Activated T-cell treated with anti-CD3 and anti-CD28 coated beads for 4 hours (primary cell): ENCODE measurements at places on chromosomes 12 and 14.
A peak's percentile ranks its signal among the peaks of the same experiment; 100 is the strongest.

DNA sequence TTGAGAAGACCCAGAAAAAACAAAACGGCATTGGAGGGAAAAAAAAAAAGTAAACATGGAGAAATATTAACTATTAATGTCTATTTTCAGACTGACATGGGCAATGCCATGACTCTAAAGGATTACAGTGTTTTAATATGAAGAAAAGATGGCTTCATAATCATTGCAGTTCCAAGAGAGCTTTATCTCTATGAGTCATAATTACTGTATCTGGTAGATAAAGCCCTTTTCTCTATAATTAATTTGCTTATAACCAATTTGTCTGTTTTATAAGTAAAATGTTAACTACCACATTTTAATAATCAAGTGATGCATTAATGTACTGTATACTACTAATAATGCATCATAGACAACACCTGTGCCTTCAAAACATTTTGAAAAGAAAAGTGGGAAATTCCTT, 59.7 kb downstream of the CLIP1 start:
- DNase-seq = no peak

GRCh38 chr14:89466484-89466883, 49.5 kb upstream of the FOXN3 start:
- DNase-seq = no peak

GRCh38 chr14:52950898-52951680, at the start of gene FERMT2:
TSS of gene FERMT2 (minus strand) at chr14:52951050. CDS start at chr14:52950568, 482 bp downstream.
- no peak for DNase-seq

- DNase-seq = no peak
Observed at GRCh38 chr14:103279142-103280025, 54.7 kb upstream of the EIF5 start.

GRCh38 chr12:93127582-93128331, 198.7 kb upstream of the EEA1 start:
- DNase-seq = no peak

- DNase-seq = no peak
Observed at GRCh38 chr12:4435537-4435936, 10.1 kb downstream of the FGF6 start.

- no peak for DNase-seq
Observed at GRCh38 chr14:89509891-89510290, 92.9 kb upstream of the FOXN3 start.

GRCh38 chr14:61615743-61616523, 79.4 kb upstream of the HIF1A start:
- DNase-seq = no peak

DNA sequence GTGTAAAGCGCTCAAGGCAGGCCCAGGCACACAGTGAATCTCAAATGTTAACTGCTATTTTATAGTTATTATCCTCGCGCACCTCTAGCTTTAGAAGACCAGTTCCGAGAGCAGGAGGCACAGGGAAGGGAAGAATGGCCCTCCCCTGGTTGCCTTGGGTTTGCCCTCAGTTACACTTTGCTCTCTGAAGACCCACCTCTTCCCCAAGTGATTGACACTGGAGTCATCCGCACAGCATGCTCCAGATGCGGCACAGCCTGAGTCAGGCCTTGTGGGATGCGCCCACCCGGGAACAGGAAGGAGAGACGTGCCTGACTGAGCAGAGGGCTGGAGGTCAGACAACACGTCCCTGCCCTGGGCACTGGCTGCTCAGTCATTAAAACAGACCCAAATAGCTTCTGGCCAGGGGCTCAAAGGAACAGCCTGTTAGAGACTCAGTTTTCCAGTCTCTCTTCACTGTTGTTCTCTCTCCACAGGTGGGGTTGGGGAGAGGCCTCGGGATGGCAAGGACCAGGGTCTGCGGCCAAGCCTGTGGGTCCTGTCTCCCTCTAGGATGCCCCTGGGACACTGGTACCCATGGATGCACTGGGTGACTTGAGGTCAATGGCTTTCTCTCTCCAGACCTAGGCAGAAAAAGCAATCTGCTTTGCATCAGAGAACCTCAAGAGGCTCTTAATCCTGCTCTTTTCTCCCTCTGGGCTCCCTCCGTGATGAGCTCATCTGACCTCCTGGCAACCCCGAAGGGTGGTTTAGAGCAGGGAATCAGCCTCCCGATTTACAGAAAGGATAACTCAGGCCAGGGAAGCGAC, 13.6 kb upstream of the MLXIP start:
- DNase-seq = no peak

- DNase-seq = no peak
Observed at GRCh38 chr12:92421701-92422100, 276.1 kb upstream of the BTG1 start.

- no peak for DNase-seq
Observed at GRCh38 chr14:93059260-93059659, 56.5 kb downstream of the ITPK1 start.

DNA sequence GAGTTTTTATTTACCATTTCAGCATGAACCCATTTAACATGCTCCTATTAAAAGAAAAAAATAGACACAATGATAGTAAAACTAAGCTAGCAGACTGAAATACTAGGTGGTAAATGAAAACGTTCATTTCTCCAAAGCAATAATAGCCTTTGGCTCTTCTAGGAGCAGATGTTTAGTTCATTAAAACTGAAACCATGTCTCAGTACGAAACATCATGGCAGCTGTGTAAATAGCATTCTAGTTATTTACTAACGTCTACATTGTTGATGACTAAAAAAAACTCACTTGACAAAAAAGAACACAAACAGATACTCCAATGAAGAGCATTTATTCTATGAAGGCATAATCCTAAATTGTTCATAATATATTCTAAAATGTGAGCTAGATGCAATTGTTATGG, 17.9 kb downstream of the RECQL start:
- DNase-seq = no peak

- DNase-seq = no peak
Observed at GRCh38 chr12:31306866-31307265, 19.1 kb downstream of the SINHCAF start.

- DNase-seq = no peak
Observed at GRCh38 chr14:85079842-85080730, 449.9 kb upstream of the FLRT2 start.

DNA sequence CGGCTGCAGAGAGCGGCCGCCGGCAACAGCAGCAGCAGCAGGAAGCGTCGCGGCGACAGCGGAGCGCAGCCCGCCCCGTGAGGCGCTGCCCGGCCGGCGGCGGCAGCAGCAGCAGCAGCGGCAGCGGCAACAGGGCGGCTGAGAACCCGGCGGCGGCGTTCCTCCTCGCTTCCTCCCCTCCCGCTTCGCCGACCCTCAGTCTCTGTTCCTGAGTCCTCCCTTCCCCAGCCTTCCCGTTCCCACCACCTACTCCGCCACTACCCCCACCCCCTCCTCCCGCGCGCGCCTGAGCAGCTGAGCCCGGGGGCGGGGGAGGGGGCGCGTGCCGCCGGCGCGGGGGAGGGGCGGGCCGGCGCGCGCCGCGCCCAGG, 310 bp downstream of the BICDL1 start:
- DNase-seq = peak; percentile 43

DNA sequence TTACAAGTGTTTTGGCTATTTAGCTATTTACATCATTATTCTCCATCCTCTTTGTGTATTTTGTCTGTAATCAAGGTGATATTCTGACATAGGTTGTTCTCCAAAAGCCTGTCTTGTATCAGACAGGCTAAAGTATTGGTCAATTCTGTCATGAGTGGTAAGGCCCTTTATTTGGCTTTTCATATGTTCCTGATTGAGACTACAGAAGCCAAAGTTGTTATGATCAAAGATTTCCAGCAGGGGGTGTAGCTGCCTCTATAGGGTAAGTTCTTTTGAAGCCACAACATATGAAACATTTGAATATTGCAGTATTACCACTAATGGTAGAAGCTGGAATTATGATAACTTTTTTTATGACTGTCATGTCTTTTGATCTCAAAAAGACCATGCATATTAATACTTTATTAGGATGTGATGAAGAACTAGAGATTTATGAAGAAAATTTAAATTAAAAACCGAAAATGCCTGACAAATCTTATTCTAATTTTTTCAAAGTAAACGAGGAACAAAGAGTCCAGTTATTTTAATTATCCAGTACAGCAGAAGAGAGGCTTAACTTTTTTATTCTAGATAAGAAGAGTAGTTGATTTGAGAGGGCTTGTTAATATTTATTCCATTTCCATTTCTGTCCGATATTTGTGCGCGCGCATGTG, 3.4 kb upstream of the ARHGAP5 start:
- peak; percentile 36 for DNase-seq

GRCh38 chr12:124347805-124348658, 53.1 kb downstream of the RFLNA start:
- DNase-seq = peak; percentile 14

DNA sequence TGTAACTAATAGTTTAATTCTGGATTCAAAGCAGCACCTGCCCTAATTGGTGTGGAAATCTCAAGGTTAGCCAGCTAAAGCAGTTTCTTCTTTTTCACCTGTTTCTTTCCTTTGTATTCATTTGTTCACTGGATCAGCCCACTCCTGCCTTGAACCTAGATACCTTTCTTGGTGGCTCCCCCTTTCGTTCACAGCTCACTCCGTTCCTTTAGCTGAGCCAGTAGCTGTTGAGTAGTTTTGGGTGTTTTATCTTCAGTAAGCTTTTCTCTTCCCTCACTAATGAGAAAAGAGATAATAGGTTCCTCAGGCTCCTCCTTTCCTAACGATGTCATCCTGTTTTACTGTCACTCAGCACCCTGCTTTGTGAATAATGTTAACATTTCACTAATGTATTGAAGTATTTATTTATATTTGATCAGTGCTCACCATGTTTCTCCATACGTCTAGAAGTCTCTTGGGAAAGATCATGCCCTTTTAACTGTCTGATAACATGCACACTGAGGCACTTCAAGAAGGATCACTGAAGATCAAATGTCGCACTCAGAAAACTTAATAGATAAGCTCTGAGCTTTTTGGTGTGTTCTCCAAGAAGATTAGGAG, 121.1 kb downstream of the TGFB3 start:
- DNase-seq = no peak
